ENCODE measurements at places on chromosomes 13 and 19.

DNA sequence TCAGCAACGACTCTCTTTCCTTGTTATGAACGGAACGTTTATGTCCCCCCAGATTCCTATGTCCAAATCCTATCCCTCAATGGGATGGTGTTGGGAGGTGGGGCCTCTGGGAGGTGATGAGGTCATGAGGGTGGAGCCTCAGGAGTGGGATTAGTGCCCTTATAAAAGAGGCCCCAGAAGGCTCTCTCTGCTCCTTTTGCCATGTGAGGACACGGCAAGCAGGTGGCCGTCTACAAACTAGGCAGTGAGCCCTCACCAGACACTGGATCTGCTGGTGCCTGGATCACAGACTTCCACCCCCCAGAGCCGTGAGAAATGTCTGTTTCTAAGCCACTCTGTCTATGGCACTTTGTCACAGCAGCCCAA, 53.2 kb downstream of the EPS15L1 start:
- ATAC-seq, result no peak

DNA sequence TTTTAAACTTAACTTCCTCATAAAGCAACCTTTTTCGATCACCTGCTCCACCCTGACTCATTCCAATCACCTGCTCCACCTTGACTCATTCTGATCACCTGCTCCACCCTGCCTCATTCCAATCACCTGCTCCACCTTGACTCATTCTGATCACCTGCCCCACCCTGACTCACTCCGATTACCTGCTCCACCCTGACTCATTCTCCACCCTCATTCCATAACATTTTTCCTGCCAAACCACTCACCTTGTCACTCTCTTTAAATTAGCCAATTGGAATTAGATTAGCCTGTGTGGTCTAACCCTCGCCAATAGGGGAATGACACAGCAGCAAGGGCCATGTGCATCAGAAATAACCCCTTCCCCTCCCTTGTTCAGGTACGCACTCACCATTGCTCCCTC, 31.9 kb upstream of the ZNF83 start:
- ATAC-seq, result no peak

DNA sequence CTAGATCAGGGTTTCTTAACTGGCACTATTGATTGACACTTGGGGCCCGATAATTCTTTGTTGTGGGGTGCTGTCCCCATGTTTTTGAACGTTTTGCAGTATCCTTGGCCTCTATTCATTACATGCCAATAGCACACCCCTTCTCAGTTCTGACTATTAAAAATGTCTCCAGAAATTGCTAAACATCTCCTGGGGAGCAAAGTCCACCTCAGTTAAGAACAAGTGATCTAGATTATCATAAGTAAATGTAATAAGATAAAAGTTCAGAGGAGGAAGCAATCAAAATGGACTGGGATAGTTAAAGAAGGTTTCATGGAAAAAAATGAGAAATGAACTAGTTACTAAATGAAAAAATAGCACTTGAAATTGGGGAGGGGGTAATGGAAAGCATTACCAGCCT, 98.1 kb upstream of the MIR17HG start:
- no peak for ATAC-seq

DNA sequence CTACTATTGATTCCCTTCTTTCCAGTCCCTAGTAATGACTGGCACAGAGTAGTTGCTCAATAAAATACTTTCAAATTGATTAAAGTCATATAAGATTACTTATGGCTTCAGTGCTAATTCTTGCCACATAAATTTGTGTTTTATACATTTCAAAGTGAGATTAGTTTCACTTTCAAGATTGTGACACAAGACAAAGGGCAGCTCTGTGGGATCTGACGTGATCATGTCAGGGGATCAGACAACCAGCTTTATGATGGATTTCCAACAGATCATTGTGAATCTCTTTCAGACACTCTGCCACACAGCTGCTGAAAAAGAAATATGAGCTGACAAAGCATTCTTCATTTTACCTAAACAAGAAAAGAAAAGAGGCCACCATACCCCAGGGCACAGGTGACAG, 73.4 kb upstream of the POMP start:
- no peak for ATAC-seq

- ATAC-seq, result peak; percentile 78
These were observed 125.3 kb downstream of the TM9SF2 start for GRCh38 chr13:99626461-99627082.

DNA sequence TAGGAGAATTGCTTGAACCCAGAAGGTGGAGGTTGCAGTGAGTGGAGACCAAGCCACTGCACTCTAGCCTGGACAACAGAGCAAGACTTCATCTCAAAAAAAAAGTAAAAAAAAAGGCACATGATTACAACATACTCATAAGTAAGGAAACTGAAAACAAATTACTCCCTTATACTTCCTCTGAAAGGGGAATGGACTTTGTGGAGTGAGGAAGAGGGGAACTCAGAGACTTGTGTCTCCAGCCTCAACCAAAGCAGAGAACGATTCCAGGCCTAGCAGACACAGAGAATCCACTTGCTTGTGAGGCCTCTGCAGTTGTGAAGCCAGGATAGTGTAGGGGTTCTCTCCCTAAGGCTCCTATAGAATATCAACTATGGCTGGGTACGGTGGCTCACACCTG, 4.3 kb upstream of the LATS2 start:
- ATAC-seq, result no peak

GRCh38 chr19:38819231-38819920, 6.6 kb upstream of the LGALS4 start:
- ATAC-seq, result no peak

DNA sequence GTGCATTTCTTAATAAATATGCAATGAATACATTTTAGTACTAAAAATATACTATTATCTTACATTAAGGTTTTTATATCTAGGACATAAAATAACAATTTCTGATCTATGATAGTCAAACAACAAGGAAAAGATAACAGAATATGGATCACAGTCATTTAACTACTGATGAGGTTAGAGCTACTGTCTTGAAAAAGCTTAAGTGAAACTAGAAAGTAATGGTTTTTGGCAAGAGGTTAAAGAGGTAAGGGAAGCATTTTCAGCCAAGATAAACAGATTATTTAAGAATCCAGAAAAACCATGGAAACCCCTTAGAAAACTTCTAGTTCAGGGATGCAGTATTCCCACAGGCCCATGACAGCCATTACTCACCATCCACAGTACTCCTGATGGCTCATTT, 787.4 kb downstream of the DACH1 start:
- no peak for ATAC-seq

- ATAC-seq, result no peak
These were observed 5.6 kb upstream of the ATP8B3 start for GRCh38 chr19:1817553-1818179.

GRCh38 chr19:29318581-29318980, 105.6 kb upstream of the UQCRFS1 start:
- ATAC-seq, result no peak

- ATAC-seq, result no peak
These were observed 22.3 kb downstream of the SACS start for GRCh38 chr13:23411220-23411619.

DNA sequence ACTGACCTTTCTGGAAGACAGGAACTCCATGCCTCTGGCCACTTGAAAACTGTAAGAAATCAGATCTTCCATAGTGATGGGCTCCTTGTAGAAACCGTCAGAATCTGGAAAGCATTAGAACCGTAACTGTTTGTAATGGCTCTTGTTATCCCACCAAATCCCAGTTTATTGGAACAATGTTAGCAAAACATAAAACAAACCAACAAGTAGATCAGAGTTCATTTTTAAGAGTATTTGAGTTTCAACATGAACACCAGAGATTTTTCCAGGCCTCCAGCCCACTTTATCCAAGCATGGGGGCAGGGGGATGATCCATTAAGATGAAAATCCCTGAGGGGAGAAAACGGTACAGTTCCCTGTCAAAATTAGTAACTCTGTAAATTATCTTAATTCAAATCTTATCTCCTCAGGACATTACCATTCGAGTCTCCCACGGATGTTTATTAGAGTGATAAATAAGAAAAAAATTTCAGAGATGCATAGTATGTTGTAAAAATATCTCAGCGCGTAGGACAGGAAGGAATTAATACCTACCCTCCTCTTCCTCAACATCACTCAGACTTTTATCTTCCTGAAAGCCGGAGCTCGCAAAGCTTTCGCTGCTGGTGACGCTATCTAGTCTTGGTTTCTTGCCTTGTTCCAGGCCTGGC, 172.5 kb downstream of the FLT1 start:
- ATAC-seq, result no peak

DNA sequence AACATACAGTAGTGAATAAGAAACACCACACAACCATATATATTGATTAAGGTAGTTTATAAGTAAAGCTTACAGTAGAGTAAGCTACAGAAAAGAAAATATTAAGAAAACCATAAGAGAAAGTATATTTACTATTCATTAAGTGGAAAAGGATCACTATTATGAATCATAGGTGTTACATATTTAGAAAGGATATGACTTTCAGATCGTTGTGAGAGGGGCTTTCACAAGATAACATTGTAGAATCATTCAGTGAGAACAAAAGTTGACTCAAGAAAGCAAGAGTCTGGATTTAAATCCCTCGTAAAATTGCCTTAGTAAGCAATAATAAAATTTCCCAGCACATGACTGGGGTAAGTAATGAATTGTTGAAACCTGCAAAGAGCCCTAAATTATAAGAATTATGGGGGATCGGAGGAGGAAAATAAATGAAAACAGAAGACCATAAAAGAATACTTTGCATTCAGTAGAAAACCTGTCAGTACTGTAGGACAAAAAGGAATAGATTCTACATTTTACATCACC, 6.0 kb downstream of the UFM1 start:
- no peak for ATAC-seq

DNA sequence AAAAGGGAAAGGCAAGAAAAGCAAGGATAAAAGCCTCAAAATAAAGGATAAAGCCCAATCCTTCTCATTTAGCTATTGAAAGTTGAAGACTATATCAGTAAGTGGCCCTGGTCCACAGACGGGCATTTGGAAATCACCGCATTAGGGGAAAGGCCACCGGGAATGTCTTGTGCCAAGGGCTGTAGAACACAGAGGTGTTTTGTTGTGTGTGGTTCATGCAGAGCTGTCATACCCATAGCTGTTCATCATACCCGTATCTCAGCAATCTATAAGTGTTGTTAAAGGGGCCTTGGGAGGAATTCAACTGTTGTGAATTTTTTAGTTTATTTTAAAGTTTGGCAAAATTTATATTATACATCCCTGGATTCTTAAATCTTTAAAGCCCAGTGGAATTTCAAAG, 33.0 kb downstream of the DLEU7 start:
- ATAC-seq, result no peak

DNA sequence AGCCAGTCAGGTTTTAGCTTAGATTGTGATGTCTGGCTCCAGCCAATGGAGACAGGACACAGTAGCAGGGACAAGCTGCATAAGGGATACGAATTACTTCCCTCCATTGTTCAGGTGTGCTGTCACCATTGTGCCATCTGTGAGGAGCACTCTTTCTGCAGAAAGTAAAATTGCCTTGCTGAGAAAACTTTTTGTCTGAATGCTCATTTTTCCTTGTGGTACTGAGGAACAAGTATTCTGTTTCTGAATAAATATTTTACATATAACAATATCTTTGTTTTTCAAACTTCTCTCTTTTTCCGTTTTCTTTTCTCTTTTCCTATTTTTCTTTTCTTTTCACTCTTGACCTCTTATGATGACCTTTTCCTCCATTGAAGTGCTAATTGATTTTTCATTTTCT, 10.2 kb downstream of the SLC10A2 start:
- no peak for ATAC-seq

DNA sequence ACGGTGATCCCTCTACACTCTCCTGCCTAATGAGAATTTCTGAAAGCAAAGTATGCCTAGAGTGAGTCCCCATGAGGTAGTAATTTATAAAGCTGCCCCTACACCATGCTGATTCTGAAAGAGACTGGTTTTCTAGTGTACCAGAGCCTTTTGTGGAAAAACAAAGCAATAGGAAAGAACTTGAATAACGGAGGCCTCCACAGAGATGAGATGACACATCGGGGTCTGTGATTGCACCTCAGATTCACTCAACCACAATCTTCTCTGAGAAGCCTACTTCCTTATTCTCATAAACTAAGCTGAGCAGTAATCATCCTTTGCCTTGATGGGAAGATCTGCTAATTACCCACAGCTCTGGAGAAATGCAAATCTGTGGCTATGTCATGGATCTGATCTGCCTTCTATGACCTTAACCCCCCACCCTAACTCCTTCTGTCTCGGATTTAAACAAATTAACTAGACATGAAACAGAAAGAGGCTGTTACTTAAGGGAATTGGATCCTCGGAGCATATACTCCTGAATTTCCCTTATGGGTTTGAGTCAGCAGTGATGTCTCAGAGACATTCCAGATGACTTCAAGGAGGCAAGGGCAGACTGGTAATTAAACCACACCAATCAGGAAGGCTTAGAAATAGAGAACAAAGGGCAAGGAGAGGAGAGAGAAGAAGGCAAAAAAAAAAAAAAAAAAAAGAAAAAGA, 128.0 kb downstream of the DCT start:
- no peak for ATAC-seq

DNA sequence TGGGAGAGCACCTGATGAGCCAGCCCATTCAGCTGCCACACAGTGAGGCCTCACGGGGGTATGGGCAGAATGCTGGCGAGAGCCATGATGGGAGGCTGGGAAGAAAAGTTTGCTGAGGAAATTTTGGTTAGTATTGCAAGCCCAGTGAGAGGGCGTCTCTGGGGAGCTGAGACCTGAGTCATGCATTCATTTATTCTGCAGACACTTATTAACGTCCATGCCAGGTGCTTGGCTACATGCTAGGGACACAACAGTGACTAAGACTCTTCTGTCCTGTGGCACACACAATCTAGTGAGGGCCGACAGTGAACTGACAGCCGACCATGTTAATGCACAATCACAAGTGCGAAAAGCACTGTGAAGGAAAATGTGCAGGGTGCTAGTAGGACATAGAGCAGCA, 27.2 kb downstream of the WDR62 start:
- ATAC-seq, result no peak

DNA sequence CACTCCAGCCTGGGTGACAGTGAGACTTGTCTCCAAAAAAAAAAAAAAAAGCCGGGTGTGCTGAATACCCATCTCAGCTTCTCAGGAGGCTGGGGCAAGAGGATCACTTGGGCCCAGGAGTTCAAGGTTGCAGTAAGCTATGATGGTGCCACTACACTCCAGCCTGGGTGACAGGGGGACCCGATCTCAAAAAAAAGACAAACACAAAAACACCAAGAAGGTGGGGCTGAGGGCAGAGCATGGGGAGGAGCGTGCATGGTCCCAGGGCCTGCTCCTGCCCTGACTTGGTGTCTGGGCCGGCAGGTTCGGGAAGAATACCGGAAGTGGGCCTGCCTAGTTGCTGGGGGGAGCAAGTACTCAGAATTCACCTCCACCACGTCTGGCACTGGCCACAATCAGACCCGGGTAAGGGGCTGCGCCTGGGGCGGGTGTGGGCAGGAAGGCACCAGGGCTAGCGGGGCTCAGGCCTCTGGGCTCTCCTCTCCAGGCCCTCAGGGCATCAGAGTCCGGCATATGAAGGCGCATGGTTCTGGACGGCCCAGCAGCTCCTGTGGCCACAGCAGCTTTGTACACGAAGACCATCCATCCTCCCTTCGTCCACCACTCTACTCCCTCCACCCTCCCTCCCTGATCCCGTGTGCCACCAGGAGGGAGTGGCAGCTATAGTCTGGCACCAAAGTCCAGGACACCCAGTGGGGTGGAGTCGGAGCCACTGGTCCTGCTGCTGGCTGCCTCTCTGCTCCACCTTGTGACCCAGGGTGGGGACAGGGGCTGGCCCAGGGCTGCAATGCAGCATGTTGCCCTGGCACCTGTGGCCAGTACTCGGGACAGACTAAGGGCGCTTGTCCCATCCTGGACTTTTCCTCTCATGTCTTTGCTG, 11.3 kb downstream of the DDX39A start:
- ATAC-seq, result no peak
